Left kidney (tissue), 8 donors: ENCODE measurements at places on chromosomes 13 and 19. TPM values are rescaled to one million over a fixed set of nuclear protein-coding genes. Genes with fewer than 3 reads are reported as not detected.

The PET100 gene
- 114 TPM for polyA plus RNA-seq

The LILRB2 gene
- 0.45 TPM for polyA plus RNA-seq

The ZNF180 gene
- 18.4 TPM for polyA plus RNA-seq

The TRIP10 gene
- polyA plus RNA-seq, result 48.7 TPM

The ZNF85 gene
- polyA plus RNA-seq, result 26.1 TPM

The PSPN gene
- polyA plus RNA-seq, result 2.4 TPM

The SIGLEC8 gene
- polyA plus RNA-seq, result 0.07 TPM

The CDX2 gene
- not detected for polyA plus RNA-seq

The MVB12A gene
- 50.5 TPM for polyA plus RNA-seq

The CEACAM4 gene
- polyA plus RNA-seq, result not detected

The KIR3DL2 gene
- not detected for polyA plus RNA-seq

The FSD1 gene
- 7.2 TPM for polyA plus RNA-seq

The ZNF471 gene
- polyA plus RNA-seq, result 39.1 TPM

The ZNF850 gene
- polyA plus RNA-seq, result 5.7 TPM

The ZNF497 gene
- 4.2 TPM for polyA plus RNA-seq

The TBCB gene
- polyA plus RNA-seq, result 110 TPM

The CXCL17 gene
- polyA plus RNA-seq, result not detected

The ZNF575 gene
- 1.6 TPM for polyA plus RNA-seq

The CEACAM3 gene
- not detected for polyA plus RNA-seq

The DOCK6 gene
- 49.3 TPM for polyA plus RNA-seq

The C19orf67 gene
- polyA plus RNA-seq, result 0.12 TPM

The CYP2A6 gene
- 0.35 TPM for polyA plus RNA-seq

The ZNF730 gene
- 18.2 TPM for polyA plus RNA-seq

The PTGER1 gene
- polyA plus RNA-seq, result 1.6 TPM

The TNFRSF19 gene
- 60.8 TPM for polyA plus RNA-seq

The FREM2 gene
- 52.7 TPM for polyA plus RNA-seq

The ATP1A3 gene
- 0.65 TPM for polyA plus RNA-seq

The KASH5 gene
- 0.17 TPM for polyA plus RNA-seq

The MYH14 gene
- 22.9 TPM for polyA plus RNA-seq

The UBL3 gene
- 39.2 TPM for polyA plus RNA-seq

The RPL18A gene
- 759 TPM for polyA plus RNA-seq

The CEACAM20 gene
- not detected for polyA plus RNA-seq

The ZNF470 gene
- polyA plus RNA-seq, result 12.7 TPM

The TSKS gene
- polyA plus RNA-seq, result 0.08 TPM

The CGB5 gene
- not detected for polyA plus RNA-seq

The ZSCAN22 gene
- polyA plus RNA-seq, result 4.1 TPM

The ZNF112 gene
- polyA plus RNA-seq, result 14.0 TPM

The ZNF208 gene
- polyA plus RNA-seq, result 4.9 TPM

The CRB3 gene
- polyA plus RNA-seq, result 21.8 TPM

The TMC4 gene
- 32.3 TPM for polyA plus RNA-seq

The TNNI3 gene
- 3.3 TPM for polyA plus RNA-seq

The CCNA1 gene
- polyA plus RNA-seq, result 1.2 TPM

The MAP3K10 gene
- polyA plus RNA-seq, result 16.3 TPM

The MCEMP1 gene
- polyA plus RNA-seq, result not detected

The S1PR4 gene
- polyA plus RNA-seq, result 0.12 TPM

The KLF2 gene
- polyA plus RNA-seq, result 15.3 TPM

The KCNN1 gene
- 5.6 TPM for polyA plus RNA-seq

The CASP14 gene
- polyA plus RNA-seq, result 0.05 TPM

The HSD17B14 gene
- 27.4 TPM for polyA plus RNA-seq

The GPC6 gene
- polyA plus RNA-seq, result 66.0 TPM

The ZNF610 gene
- polyA plus RNA-seq, result 14.9 TPM

The C19orf85 gene
- polyA plus RNA-seq, result not detected

The ZNF493 gene
- 38.6 TPM for polyA plus RNA-seq

The ALKBH7 gene
- 35.1 TPM for polyA plus RNA-seq

The ZNF540 gene
- polyA plus RNA-seq, result 7.3 TPM

The RNF225 gene
- not detected for polyA plus RNA-seq

The ZNF888 gene
- 14.8 TPM for polyA plus RNA-seq
